ENCODE measurements at places on chromosomes 5 and 9. TPM values are rescaled to one million over a fixed set of nuclear protein-coding genes. Genes with fewer than 3 reads are reported as not detected.

DNA sequence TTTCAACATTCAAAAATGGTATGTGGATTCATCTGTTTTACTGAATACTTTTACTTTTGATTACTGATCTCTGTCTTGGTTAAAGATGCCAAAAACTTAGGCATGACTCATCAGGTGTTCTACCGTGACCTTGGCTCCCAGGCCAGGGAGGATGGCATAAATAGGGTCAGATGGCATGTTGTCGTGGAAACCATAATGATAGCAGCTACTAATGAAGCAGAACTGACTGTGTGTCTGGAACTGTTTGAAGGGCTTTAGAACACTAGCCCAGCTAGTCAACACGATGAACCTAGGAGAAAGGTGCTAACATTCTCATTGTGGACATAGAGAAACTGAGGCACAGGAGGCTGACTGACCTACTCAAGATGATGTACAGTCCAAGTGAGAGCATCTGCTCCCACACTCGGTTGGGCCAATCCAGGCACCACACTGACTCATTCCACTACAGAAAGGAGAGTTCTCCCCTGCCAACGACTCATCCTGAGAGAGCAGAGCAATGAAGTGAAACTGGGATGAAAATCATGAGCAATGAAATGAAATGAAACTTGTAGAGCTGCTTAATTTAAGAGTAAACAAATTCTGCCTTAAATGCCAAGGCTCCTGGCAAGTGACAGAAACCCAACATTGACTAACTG, 116.0 kb downstream of the TENT4A start:
- no peak for DNase-seq

DNA sequence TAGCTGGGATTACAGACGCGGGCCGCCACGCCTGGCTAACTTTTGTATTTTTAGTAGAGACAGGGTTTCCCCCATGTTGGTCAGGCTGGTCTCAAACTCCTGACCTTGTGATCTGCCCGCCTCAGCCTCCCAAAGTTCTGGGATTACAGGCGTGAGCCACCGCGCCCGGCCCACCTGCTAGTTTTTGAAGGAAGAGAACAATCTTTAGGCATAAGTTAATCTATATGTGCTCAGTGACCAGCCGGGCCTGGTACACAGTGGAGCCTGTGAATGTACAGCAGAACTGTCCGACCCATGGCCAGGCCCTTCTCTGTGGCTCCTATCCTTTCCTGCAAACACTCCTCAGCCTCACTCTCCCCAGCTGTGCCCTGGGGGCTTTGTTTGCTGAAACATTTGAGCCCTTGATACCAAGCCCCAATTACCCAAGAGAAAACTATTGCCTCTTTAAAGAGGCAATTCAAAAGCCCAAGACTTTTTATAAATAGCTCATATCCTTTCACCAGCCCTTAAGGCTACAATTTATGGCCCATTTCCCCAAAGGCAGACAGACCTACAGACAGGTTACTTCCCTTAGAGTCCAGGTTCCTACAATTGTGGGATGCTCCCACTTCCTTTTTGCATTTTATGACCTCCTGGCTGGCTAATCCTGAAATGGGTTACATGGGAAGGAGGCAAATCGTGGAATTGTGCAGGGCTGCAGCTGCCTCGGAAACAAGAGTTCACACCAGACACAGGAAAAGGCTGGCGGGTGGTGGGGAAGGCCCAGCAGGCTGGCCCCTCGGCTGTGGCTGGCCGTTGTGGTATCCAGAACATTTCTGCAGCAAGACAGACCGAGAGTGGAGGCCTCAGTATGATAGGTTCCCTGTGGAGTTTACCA, 37.5 kb downstream of the SPRY4 start:
- no peak for DNase-seq

DNA sequence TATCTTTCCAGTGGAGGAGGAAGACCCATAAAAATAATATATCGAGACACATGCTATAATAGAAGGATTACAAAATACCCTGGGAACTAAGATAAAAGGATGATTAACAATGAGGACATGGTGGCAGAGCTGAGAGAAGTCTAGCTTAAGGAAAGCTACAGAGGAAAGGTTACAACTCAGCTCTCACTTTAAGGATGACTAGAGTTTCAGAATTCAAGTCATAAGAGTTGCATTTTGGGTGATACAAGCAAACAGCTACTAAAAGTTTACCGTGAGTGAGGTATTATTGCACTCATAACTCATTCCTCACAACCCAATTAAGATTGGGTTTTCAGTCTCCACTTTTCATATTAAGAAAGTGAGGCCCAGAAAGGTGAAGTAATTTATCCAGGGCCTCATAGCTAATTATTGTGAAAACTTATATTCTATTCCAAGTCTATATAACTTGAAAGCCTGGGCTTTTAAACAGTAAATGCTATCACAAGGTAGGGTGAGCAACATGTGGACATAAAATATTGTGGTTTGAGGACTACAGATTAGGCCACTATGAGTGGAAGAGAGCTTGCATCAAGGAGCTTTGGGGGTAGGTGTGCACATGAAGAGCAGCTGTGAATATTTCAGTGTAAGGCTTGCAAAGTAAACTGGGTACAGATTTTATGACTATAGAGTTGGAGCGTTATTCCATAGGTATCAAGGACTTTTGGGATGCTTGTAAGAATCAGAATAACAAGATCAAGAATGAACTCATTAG, 28.0 kb downstream of the JAKMIP2 start:
- no peak for DNase-seq

GRCh38 chr9:104075801-104076753, 18.0 kb upstream of the SMC2 start:
- DNase-seq = no peak

DNA sequence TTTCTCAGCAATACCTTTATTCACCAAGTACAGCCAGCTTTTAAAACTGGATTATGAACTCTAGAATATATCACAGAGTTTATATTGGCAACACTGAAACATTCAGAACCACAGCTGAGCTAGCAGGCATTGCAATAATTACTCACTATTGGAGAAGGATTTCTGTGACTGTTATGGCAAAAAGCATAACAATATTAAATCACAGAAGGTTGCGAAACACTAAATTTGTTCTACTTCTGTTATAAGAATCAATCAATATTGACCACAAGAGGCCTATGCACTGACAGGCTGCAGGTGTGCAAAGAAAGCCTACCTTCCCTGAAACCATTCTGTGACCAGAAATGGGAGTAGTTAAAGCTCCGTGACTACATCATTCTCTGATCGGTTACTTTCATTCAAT, 59.2 kb downstream of the AP3B1 start:
- DNase-seq = no peak

- DNase-seq = no peak
These were observed 49.7 kb downstream of the ACTBL2 start for GRCh38 chr5:57432876-57433275.

DNA sequence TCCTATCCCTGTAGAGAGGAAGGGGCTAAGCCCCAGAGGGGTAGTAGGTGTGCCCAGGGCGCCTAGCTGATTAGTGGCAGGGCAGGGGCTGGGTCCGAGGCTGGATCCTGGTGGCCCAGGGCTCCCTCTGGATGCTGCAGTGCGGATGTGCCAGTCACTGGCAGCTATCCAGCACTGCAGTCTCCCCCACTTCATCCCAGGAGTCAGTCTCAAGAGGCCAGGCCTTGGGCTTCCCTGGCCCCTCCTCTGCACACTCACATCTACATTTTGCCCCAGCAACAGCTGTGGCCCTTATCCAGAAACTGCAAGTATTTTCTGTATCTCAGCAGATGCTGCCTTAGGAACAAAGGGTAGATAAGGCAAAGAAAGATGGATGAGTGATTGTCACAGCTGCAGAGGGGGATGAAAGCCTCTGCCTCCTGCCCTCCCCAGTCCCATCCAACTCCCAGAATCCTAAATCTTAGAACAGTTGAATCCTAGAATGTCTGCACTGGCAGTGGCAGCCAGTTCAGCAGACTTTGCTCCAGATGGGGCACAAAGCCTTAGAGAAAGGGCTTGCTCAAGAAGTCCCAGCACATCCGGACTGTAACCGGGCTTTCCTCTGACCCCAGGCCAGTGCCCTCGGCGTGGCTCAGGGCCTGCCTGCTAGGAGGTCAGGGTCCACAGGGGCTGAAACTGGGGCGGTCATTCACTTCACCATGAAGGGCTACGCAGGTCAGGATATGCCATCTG, 1.6 kb downstream of the ANXA6 start:
- DNase-seq = no peak

DNA sequence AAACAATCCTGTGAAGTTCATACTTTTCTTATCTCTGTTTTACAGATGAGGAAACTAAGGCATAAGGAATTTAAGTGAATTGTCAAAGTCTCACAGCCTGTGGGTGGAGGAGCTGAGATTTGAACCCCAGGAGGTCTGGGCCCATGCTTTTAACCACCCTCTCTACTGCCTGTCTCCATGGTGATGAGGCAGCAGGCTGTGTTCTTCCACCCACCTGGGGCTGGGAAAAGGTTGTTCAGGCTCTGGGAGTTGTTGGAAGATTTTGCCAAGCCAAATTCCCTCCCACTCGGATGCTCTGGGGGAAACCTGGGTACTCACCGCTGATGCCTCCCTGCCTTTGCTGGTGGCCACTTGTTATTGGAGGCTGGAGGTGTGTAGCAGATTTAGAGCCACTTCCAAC, 18.3 kb upstream of the SYNPO start:
- DNase-seq = no peak

The APBA1 gene
- 4.2 TPM for total RNA-seq

The SPATA31A3 gene
- not detected for total RNA-seq

The PCDHGA6 gene
- total RNA-seq = 2.2 TPM

The ISCA1 gene
- 44.5 TPM for total RNA-seq

The FREM1 gene
- total RNA-seq = 3.7 TPM

The HTR1A gene
- total RNA-seq = not detected
